Vagina (tissue), 2 donors: ENCODE measurements at places on chromosomes 1 and 21.

GRCh38 chr1:223835754-223836153, 10.0 kb downstream of the TP53BP2 start:
- no peaks in the 10 kb centered on the region for H3K36me3 ChIP-seq
- H3K27me3 ChIP-seq: no peaks in the 10 kb centered on the region
- H3K4me3 ChIP-seq: no peak overlapping the region
- H3K4me1 ChIP-seq: peaks cover 76% of the 10 kb centered on the region
- no peak overlapping the region for H3K27ac ChIP-seq
- DNase-seq: no peak

- no peak overlapping the region for H3K27ac ChIP-seq
- no peaks in the 10 kb centered on the region for H3K36me3 ChIP-seq
- H3K4me3 ChIP-seq: no peak overlapping the region
- no peaks in the 10 kb centered on the region for H3K27me3 ChIP-seq
Observed at GRCh38 chr1:24742090-24742938, 2.9 kb upstream of the CLIC4 start.

DNA sequence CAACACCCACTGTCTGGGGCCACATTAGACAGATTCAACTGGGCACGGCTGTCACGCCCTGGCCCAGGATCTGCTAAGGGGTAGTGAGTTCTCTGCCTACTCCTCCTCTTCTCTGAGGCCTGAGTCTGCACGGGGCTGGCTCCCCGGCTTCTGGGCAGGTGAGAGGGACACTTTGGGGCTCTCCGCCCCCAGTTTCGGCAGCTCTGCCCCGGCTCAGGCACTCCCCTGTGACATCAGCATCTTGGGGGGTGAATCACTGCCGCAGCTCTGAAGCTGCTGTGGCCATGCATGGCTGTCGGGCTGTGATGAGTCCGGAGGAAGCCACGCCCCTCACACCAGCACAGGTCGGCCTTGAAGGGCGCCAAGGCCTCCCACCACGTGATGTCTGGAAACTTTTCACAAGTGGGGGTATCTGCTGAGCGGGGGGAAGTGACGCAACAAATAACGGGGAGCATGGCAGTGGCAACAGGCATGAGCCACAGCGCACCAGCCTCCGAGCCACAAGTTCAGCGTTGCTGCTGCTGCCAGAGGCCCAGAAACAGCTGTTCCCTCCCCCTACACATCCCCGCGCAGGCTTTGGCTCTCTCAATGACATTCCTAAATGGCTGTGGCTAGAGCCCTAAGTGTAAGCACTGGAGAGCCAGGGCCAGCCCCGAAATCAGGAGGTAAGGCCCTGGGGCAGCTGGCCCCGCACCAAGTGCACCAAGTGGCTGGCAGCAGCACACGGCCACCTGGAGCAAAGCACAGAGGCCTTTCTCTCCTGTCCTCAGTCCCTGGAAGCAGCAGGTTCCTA, 26.3 kb downstream of the ZBTB17 start:
- H3K36me3 ChIP-seq: peaks cover 33% of the 10 kb centered on the region
- DNase-seq: no peak
- peak overlapping the region; percentile 23 for H3K4me3 ChIP-seq
- peak overlapping the region; percentile 96 for H3K27ac ChIP-seq
- H3K4me1 ChIP-seq: peaks cover 67% of the 10 kb centered on the region
- no peaks in the 10 kb centered on the region for H3K27me3 ChIP-seq

- DNase-seq: no peak
- H3K4me1 ChIP-seq: no peaks in the 10 kb centered on the region
- H3K27me3 ChIP-seq: no peaks in the 10 kb centered on the region
- H3K36me3 ChIP-seq: no peaks in the 10 kb centered on the region
- H3K27ac ChIP-seq: no peak overlapping the region
Observed at GRCh38 chr1:38581396-38581795, 278.2 kb downstream of the RRAGC start.

DNA sequence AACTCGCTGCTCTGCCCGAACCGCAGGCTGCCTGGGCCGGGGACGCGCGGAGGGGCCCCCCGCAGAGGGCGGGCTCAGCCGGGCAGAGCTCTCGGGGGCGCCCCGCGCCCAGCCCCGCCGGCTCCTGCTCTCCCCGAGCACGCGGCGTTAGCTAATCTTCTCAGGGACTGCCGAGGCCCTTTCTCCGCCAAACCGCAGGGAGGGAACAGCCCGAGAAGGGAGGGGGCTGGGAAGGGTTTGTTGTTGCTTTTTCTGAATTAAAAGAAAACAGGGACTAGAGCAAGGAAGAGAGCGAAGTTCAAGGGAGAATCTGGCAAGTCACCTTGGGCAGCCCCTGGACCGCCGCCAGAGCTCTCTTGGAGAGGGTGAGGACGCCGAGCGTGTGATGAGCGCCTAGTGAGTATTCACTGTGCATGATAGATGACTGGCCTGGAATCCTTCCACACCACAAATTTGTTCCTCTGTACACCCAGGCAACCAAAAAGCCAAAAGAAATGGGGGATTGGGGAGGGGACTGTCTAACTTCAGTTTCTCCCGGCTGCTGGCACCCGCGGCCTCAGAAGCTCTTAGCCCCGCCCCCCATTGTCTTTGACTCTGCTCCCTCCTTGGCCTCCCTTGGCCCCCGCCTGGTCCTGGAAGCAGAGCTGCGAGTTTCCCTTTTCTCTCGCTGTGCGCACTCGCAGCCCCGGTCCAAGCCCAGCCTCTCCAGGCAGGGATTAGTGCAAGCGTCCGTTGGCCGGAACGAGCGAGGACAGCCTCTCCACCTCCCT, 19.7 kb upstream of the LMX1A start:
- H3K4me1 ChIP-seq: peaks cover 24% of the 10 kb centered on the region
- H3K36me3 ChIP-seq: no peaks in the 10 kb centered on the region
- peak overlapping the region; percentile 47 for H3K4me3 ChIP-seq
- peak overlapping the region; percentile 90 for H3K27ac ChIP-seq
- DNase-seq: no peak

- H3K27me3 ChIP-seq: no peaks in the 10 kb centered on the region
- no peaks in the 10 kb centered on the region for H3K4me1 ChIP-seq
- no peak overlapping the region for H3K4me3 ChIP-seq
- no peak overlapping the region for H3K27ac ChIP-seq
Observed at GRCh38 chr1:87108814-87109411, 194.5 kb downstream of the HS2ST1 start.

DNA sequence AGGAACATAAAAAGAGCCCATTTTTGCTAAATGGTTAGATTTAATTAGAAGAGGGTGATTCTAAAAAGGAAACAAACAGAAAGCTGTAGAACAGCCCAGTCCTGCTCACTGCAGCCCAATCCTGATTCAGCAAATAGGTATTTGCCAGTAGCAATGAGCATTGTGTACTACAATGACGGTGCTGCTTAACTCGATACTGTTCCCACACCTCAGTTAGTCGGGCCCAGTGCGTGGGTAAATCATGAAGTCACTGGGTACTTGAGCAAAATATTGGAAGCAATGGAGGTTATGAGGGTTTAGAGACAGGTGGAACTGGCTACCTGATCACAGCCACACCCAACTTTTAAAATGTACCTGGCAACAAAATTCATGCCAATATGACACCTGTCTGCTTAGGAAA, 101.5 kb upstream of the ADGRL2 start:
- H3K27me3 ChIP-seq: no peaks in the 10 kb centered on the region
- no peaks in the 10 kb centered on the region for H3K4me1 ChIP-seq
- H3K4me3 ChIP-seq: peak overlapping the region; percentile 24
- no peak overlapping the region for H3K27ac ChIP-seq
- H3K36me3 ChIP-seq: no peaks in the 10 kb centered on the region
- DNase-seq: no peak

GRCh38 chr1:87167848-87168525, 160.7 kb upstream of the LMO4 start:
- no peaks in the 10 kb centered on the region for H3K4me1 ChIP-seq
- H3K4me3 ChIP-seq: no peak overlapping the region
- no peak for DNase-seq
- H3K36me3 ChIP-seq: no peaks in the 10 kb centered on the region
- H3K27ac ChIP-seq: no peak overlapping the region

GRCh38 chr1:214234635-214235025, 46.3 kb upstream of the SMYD2 start:
- H3K27me3 ChIP-seq: no peaks in the 10 kb centered on the region
- H3K4me1 ChIP-seq: no peaks in the 10 kb centered on the region
- H3K36me3 ChIP-seq: no peaks in the 10 kb centered on the region
- no peak overlapping the region for H3K4me3 ChIP-seq
- no peak for DNase-seq
- H3K27ac ChIP-seq: no peak overlapping the region

- no peak overlapping the region for H3K27ac ChIP-seq
- H3K4me1 ChIP-seq: no peaks in the 10 kb centered on the region
- no peak for DNase-seq
- no peak overlapping the region for H3K4me3 ChIP-seq
Observed at GRCh38 chr1:118275472-118276115, 90.6 kb upstream of the SPAG17 start.

DNA sequence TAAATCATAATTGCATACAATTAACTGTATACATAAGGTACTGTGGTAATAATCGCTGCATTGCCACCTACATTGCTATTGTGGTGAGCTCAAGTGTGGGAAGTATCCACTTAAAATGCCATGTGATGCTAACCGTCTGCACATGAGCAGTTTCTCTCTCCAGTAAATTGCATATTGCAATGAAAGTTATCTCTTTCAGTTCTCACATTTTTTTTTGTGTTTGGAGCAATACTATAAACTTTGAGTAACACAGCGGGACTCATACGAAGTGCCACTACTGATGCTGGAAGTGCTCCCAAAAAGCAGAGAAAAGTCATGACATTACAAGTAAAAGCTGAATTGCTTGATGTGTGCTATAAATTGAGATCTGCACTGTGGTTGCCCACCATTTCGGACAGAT, 38.5 kb downstream of the DISC1 start:
- H3K27ac ChIP-seq: no peak overlapping the region
- no peaks in the 10 kb centered on the region for H3K36me3 ChIP-seq
- H3K4me3 ChIP-seq: no peak overlapping the region
- DNase-seq: no peak
